ENCODE measurements at places on chromosomes 3 and 15. TPM values are rescaled to one million over a fixed set of nuclear protein-coding genes. Genes with fewer than 3 reads are reported as not detected.

CELSR3 gene
- 0.96 TPM for polyA plus RNA-seq

IQCF5 gene
- not detected for polyA plus RNA-seq

OTOL1 gene
- polyA plus RNA-seq: not detected

NDUFAF3 gene
- 65.7 TPM for polyA plus RNA-seq

TM4SF18 gene
- 35.6 TPM for polyA plus RNA-seq

ZNF620 gene
- polyA plus RNA-seq: 10.0 TPM

OIP5 gene
- polyA plus RNA-seq: 8.9 TPM

BNC1 gene
- polyA plus RNA-seq: 0.22 TPM

ALDH1L1 gene
- 57.0 TPM for polyA plus RNA-seq

GOLGA8M gene
- polyA plus RNA-seq: 2.7 TPM

ERICH6 gene
- polyA plus RNA-seq: 0.34 TPM

AHSG gene
- 0.72 TPM for polyA plus RNA-seq

PAK2 gene
- polyA plus RNA-seq: 70.8 TPM

ADCY5 gene
- polyA plus RNA-seq: 14.1 TPM

GASK1A gene
- polyA plus RNA-seq: 4.6 TPM

C3orf33 gene
- polyA plus RNA-seq: 10.7 TPM

MED12L gene
- 2.5 TPM for polyA plus RNA-seq

PTPRG gene
- polyA plus RNA-seq: 86.6 TPM

SEMA3F gene
- 81.1 TPM for polyA plus RNA-seq

RLBP1 gene
- polyA plus RNA-seq: not detected

C2CD4B gene
- polyA plus RNA-seq: 1.1 TPM

KCNH8 gene
- 1.00 TPM for polyA plus RNA-seq

CFAP161 gene
- 0.66 TPM for polyA plus RNA-seq

EPHB1 gene
- polyA plus RNA-seq: 7.2 TPM
